Stimulated activated CD4-positive, alpha-beta T cell treated with anti-CD3 and anti-CD28 coated beads, Interleukin-2, amount 100 ng/mL, for 4 hours (primary cell): ENCODE measurements at places on chromosomes 2 and 18.
A peak's percentile ranks its signal among the peaks of the same experiment; 100 is the strongest.

GRCh38 chr2:583666-584065, 93.5 kb downstream of the TMEM18 start:
- no peak for DNase-seq

DNA sequence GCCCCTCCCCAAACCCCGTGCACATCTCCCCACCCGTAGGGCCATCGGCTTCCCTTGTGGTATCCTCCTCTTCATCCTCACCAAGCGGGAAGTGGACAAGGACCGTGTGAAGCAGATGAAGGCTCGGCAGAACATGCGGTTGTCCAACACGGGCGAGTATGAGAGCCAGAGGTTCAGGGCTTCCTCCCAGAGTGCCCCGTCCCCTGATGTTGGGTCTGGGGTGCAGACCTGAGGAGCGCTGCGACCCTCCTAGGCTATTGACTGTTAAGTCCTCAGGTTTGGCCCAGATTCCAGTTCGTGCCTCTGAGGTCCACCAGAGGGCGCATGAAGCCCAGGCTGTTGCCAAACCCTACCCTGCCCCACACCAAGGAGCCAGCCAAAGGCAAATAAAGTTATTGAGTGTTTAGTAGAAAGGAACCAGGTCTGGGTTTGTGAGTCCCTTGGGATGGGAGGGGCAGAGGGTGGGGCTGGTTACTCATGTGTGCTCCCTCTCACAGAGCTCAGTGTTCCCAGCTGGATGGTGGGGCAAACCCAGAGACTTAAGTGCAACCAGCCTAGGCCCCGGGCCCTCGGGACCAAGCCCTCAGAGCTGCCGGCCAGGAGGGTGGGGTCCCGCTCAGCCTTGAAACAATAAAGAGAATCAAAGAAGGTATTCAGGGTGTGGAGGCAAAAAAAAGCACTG, 2.4 kb downstream of the PNKD start:
- peak; percentile 69 for DNase-seq

DNA sequence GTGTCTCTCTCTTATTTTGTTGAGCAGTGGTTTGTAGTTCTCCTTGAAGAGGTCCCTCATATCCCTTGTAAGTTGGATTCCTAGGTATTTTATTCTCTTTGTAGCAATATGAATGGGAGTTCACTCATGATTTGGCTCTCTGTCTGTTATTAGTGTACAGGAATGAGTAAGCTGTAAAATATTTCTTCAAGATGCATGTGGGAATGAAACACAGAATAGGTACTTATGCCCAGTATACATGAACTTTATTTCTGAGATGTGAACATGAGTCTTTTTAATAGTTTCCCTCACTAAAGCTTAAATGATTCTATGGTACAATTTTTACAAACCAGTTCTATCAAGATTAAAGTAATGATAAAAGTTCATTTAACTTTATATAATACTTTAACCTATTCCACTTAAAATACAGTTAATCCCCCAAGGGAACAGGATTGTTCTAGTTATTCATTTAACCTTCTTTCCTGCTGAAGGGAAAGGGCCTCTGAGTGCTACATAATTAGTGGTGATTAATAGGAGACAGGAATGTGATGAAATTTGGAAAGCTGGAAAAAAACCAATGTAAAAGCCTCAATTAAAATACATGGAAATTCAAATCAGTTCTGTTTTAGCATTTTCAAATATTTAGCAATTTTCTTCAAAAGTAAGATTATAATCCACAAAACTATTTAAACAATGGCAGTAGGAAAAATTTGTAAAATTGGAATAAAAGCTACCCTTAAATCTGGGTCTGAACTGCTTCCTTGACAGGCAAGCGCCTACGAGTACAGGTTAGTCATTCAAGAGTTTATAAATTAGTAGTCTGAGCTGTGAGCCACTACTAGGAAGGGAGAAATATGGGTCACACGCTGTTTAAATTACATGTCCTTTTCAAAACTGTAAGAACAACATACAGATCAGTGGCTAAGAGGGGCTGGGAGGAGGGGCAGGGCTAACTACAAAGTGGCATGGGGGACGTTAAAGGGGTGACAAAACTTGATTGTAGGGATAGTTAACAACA, 28.9 kb downstream of the SPIRE1 start:
- DNase-seq = no peak

DNA sequence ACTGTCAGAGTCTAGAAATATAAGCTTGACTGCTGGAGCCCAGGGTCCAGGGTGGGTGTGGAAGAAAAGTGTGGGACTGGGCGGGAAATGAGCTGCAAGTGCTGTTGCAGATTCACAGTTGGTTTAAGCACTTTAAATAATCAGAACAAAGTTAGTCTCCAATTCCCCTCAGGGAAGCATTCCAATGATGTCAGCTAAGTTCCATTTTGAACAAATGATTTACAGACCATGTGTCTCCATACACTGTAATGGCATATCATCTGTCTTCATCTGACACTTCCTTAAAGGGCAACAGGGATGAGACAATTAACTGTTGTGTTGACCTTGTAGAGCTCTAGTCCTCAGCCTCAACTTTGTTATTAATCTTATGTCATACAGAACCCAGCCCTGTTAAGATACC, 31.5 kb upstream of the REG3A start:
- no peak for DNase-seq
